ENCODE measurements at places on chromosomes 6 and 20.
A peak's percentile ranks its signal among the peaks of the same experiment; 100 is the strongest.

DNA sequence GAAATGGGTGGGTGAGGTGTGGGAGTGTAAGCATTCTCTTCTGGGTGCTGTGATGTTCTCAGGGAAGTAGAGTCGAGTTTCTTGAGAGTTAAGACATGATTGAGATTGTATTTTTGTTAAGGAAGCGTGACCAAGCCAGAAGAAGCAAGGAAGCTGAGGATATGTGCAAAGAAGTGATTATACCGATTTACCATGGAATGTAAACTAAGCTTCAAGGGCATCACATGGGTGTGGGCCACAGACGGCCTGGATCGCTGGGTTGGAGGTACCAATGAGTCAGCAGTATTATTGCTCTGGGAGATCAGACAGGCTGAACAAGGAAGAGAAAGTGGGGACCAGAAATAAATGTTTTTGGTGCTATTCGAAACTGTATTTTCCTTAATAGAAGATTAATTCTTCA lies 184.1 kb upstream of the GMDS start:
- DNase-seq: no peak

GRCh38 chr6:108921547-108922361 lies 73.5 kb downstream of the ARMC2 start:
- DNase-seq: no peak

DNA sequence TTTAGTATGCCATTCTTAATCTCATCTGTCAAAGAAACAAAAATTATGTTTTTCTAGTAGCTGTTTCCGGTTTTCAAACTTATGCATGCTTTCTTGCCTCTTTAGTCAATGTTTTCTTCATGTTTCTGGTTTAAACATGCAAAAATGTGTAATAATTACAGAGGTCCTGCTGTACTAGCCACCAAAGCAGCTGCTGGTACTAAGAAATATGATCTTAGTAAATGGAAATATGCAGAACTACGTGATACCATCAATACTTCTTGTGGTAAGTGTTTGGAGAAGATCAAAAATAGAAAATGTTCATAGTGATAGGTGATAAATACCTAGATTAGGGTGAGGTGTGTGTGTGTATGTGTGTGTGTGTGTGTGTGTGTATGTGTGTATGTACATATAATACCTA lies 158.4 kb downstream of the MYO6 start:
- DNase-seq: no peak

- no peak for DNase-seq
These were observed 192.7 kb upstream of the TFAP2D start for GRCh38 chr6:50520326-50521266.

DNA sequence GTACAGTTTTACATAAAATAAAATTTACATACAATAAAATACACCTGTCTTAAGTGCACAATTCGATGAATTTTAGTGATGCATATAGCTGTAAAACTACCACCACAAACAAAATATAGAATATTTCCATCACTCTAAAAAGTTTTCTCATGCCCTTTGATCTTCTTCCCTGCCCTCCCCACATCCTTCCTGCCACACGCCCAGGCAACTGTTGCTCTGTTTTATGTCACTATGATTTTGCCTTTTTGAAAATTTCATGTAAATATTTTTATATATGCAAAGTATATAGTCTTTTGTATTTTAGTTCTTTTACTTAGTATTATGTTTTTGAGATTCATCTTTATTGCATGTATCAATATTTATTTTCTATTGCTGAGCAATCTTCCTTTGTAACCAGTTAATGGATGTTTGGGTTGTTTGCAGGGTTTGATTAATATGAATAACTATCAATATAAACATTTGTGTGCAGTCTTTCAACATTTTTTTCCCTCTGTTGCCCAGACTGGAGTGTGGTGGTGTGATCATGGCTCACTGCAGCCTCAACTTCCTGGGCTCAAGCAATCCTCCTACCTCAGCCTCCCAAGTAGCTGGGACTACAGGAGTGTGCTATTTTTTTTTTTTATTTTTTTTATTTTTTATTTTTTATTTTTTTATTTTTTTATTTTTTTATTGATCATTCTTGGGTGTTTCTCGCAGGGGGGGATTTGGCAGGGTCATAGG lies 23.8 kb upstream of the SAMHD1 start:
- peak; percentile 83 for DNase-seq

- DNase-seq: no peak
These were observed 8.9 kb downstream of the TREM1 start for GRCh38 chr6:41277605-41278004.

GRCh38 chr6:47669684-47670513 lies 28.5 kb upstream of the ADGRF4 start:
- DNase-seq: no peak

Data from central memory CD4-positive, alpha-beta T cell (primary cell).